ENCODE measurements at places on chromosomes 7 and 10.
A peak's percentile ranks its signal among the peaks of the same experiment; 100 is the strongest.

GRCh38 chr7:122257056-122257455 lies 47.5 kb downstream of the FEZF1 start:
- DNase-seq, result peak; percentile 2

GRCh38 chr10:70911386-70911785 lies 23.0 kb upstream of the PCBD1 start:
- DNase-seq, result no peak

- DNase-seq, result peak; percentile 52
Observed at GRCh38 chr7:81162771-81163525, 244.1 kb upstream of the SEMA3C start.

GRCh38 chr7:73971322-73971703 lies 56.7 kb upstream of the ELN start:
- no peak for DNase-seq

DNA sequence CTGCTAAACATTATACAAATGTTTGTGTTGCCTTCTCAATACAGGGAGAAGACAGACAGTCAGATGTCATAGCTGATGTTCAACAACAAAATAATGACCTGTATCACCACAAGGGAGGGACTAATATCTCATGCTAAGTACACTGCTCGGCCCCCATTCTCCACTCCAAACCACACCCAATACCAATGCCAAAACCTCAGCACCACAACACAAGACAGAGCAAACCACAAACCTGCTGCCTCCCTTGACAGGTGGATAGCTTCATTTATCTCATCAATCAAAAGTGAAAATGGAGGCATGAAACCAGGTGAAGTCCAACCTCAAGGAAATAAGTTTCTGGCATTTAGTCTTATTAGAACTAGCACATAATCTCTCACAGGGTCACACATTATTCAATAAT lies 109.5 kb downstream of the PARD3 start:
- DNase-seq, result no peak

- DNase-seq, result no peak
Observed at GRCh38 chr10:77582710-77583115, 54.9 kb downstream of the KCNMA1 start.

DNA sequence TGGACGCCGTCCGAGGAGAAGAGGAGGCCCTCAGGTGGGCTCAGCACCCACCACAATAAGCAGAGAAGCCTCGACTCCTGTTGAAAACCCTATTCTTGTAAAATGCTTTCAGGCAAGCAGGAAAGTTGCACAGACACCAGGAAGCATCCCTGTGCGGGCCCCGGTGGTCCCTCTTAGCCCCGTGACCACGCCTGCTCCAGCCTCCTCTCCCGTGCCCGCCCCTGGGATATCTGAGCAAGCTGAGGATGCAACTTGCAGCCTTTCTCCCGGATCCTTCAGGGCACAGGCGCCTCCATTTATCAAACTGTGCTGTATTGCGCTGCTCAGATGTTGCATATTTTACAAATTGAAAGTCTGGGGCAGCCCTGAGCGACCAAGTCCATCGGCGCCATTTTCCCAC lies 72.7 kb downstream of the CFAP46 start:
- DNase-seq, result no peak

DNA sequence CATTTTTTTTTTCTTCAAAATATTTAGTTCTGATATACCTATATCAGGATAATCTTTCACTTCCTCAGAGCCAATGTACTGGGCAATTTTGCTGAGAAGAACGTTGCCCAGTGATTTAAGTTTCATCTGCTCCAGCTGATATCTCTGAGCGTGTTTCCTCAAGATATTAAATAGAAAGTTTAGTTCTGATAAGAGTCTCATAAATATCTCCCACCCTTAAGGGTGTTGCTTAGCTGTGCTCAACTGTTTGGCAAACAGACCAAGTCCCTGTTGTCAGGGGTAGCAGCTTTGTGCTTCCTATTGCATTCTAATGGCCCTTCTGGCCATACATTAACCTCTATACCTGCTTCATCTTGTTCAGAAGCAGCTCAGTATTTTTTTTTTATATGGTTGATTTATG lies 84.7 kb upstream of the GPR141 start:
- no peak for DNase-seq

- no peak for DNase-seq
Observed at GRCh38 chr7:4713183-4713784, 31.2 kb downstream of the FOXK1 start.

DNA sequence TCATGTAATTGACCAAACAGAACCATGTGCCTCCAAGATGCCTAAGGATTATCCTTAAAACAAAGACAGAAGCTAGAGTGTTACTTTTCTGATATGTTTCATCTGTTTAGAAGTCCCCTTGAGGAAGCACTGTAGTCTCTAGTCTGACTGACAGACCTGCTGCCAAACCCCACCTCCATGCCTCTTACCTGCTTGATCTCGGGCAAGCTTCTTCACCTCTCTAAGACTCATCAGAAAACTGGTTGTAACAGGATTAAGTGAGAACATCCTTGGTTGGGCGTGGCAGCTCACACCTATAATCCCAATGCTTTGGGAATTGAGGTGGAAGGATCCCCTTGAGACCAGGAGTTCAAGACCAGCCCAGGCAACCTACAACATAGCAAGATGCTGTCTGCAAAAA lies 42.2 kb upstream of the OTUD1 start:
- DNase-seq, result no peak

GRCh38 chr7:129576138-129576537 lies 35.4 kb upstream of the NRF1 start:
- no peak for DNase-seq

DNA sequence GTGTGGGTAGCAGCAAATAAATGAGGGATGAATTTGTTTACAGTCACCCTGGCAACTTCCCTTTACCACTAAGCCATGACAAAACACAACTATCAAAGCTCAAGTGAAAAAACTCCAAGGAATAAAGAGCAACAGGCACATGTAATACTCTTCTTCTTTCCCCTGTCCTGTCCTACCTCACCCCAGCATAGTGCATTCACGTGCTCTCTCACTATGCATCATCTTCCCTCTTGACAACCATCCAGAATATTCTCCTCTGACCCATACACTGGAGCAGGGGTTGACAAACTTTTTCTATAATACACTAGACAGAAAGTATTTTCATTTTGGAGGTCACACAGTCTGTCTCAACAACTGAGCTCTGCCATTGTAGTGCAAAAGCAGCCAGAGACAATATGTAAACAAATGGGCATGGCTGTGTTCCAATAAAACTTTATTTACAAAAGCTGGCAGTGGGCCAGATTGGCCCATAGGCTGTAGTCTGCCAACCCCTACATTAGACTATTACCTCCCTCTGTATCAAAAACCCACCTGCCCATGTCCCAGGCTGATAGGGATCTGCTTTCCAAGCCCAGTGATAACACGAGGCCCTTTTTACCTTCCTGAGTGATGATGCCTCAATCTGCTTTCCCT lies 354.5 kb downstream of the FGFR2 start:
- no peak for DNase-seq

DNA sequence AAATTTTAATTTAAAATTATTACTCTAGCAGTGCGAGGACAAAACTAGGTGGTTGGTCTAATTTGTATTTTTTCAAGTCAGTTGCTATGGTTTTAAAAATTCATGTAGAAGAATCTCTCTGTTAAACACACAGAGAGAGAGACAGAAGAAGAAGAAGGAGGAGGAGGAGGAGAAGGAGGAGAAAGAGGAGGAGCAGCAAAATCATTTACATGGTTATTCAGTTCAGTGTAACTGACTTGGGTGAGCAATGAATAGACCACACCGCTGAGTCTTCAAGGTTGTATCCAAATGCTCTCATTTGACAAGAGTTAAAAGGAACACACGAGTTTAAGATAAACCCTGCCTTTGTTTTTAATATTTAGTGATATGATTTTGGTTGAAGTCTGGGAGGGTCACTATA lies 131.1 kb downstream of the PDE1C start:
- DNase-seq, result no peak

- DNase-seq, result no peak
Observed at GRCh38 chr7:44970523-44971051, 8.2 kb downstream of the MYO1G start.

- peak; percentile 84 for DNase-seq
Observed at GRCh38 chr7:13257661-13258060, 570.2 kb downstream of the ARL4A start.

DNA sequence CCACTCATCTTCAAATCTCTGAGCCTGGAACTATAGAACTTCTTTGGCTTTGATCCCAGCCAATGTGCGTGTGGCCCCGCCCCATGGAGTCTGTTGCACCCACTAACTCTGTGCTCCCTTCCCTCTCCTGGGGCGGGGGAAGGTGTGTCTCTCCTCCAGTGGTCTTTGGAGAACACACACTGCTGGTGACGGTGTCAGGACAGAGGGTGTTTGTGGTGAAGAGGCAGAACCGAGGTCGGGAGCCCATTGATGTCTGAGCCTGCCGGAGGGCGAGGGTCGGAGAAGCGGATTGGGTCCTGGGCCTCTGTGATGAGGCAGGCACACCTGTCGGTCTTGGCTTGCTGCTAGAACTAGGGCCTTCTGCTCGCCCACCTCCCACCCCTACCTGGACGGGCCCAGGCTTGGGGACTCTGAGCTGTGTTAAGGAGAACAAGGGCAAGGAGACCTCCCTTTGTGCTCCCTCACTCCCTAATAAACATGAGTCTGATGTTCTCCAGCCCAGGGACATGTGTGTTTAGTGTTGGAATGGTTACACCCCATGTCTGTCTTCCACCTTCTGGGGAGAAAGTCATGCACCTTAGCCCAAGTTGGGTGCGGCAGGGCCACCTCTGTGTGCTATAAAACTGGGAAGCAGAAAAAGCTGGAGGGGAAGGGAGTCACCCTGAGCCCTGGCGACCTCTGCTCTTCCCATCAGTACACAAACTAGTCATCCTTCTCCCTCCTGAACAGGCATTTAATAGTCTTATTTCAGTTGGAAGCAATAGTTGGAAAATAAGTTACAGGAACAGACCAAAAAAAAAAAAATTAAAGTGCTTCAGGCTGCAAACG lies 4.6 kb downstream of the TRAPPC14 start:
- DNase-seq, result no peak

- no peak for DNase-seq
Observed at GRCh38 chr10:93368210-93368609, 113.9 kb downstream of the MYOF start.

DNA sequence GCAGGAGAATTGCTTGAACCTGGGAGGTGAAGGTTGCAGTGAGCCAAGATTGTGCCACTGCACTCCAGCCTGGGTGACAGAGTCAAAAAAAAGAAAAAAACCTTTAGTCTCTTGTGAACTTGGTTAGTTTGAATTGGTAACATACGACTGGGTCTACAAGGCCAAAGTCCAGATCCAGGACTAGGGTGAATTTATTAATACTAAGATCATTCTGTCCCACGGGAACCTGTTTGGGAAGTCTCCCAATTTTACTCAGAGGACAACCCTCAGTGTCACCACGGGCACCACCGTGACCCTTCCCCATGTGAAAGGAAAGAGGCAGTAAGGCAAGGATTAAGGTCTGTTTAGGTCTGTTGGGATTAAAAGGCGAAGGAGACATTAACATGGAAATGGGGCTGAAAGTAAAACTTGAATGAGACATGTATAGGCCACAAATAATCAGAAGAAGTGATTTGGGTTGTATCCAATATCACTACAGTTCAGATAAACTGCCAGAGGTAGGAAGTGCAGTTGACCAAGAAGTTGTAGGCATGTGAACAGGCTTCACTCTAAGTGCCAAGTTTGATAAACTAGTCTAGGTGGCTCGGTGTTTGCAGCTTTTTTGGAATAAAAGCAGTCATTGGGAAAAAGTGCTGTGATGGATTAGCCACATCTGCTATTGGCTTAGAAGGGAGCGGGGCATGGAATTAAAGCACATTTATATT lies 30.7 kb downstream of the MYOF start:
- no peak for DNase-seq

DNA sequence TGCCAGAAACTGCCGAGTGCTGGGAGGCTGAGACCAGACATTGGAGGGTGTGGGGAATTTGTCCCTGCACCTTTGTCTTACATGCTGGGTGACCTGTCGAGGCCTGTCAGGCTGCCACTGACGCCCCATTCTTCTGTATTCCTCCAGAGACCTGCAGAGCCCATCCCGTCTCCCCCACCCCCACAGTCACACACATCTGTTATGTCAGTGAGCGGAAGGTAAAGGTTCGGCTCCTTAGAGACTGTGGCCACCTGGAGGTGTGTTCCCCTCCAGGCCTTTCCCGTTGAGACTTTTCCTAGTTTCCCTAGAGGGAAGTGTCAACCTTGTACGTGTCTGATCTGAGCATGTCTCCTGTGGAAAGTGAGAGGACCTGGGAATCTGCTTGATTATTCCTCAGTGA lies 84.5 kb downstream of the ATXN7L1 start:
- DNase-seq, result no peak

- no peak for DNase-seq
Observed at GRCh38 chr7:105691680-105692564, 110.6 kb upstream of the EFCAB10 start.
